ENCODE measurements at places on chromosomes 3 and 15.
A peak's percentile ranks its signal among the peaks of the same experiment; 100 is the strongest.

- no peak for DNase-seq
Observed at GRCh38 chr3:196557236-196557635, 11.1 kb downstream of the WDR53 start.

- DNase-seq = no peak
Observed at GRCh38 chr3:178420033-178420432, 116.2 kb upstream of the KCNMB2 start.

GRCh38 chr3:189995129-189995528 lies 125.6 kb downstream of the P3H2 start:
- DNase-seq = peak; percentile 80

GRCh38 chr15:78946493-78946892 lies 1.6 kb upstream of the CTSH start:
- DNase-seq = no peak

DNA sequence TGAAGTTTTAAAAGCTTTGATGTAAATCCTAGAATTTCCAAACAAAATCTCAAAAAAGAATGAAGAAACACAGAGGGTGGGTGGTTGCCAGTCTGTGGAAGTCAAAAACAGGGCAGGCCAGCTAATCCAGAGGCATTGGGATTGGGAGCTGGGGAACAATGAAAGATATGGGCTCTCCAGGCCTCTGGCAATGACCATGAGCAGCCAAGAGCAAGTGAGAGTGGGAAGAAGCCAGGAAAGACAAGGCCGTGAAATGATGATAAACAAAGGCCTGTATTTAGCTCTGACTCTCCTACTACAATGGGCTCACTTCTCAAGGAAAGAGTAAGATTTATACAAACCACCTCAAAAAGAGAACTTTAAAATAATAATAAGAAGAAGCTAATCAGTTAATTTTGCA lies 248.5 kb downstream of the ZMAT3 start:
- DNase-seq = no peak

DNA sequence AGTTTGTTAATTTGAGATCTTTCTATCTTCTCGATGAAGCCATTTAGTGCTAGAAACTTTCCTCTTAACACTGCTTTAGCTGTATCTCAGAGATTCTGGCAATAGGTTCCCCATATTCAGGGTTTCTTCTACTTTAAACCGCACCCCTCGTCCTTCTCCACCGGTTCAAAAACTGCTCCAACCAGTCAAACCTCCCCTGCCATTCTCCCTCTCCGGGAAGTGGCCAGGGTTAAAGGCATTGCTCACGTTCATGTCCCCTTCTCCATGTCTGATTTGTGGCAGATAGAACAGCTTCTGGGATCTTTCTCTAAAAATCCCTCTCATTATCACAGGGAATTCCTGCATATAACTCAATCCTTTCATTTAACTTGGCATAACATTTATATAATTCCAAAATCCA lies 14.4 kb downstream of the ALDH1L1 start:
- DNase-seq = no peak

GRCh38 chr15:61824291-61824690 lies 236.0 kb downstream of the VPS13C start:
- no peak for DNase-seq

DNA sequence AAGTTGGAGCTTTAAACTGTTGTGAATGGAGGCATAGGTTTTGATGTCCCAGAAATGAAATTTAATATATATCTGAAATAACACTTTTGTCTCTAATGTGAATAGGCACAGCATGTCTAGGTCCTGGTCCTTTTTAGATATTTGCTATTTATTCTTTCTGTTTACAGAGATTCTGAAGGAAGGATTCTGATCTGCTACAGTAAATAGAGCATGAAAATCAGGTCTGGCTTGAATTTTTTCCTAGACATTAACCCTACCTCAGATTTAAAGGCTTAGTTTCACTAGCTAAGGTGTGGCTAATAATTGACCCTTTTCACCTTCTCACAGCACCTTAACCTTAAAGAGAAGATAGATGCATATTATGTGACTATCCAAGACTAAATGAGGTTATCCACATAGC lies 48.0 kb upstream of the SYNPR start:
- no peak for DNase-seq

DNA sequence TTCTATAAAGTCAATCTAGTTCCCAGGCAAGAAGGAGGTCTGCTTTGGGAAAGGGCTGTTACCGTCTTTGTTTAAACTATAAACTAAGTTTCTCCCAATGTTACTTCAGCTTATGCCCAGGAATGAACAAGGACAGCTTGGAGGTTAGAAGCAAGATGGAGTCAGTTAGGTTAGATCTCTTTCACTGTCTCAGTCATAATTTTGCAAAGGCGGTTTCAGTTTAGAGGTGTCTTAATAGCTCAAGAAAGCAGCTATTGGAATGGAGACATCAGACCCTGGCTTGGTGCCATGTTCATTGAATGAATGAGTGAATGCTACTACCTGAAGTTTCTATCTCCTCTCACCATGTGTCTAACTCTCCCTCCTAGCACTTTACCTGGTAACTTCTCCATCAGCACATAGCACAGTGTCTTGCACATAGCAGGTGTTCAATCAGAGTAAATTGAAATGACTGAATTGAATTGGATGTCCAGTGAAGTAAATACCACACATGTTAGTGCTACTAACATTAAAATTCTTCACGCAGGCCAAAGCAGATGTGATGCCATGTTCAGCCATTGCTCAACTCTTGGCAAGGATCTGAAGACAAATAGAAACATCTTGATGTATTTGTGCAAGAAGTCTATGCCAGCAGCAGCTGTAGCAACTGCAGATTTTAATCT lies 28.2 kb downstream of the CLEC3B start:
- DNase-seq = peak; percentile 76

- DNase-seq = peak; percentile 62
Observed at GRCh38 chr3:30319713-30320112, 286.7 kb upstream of the TGFBR2 start.

- DNase-seq = no peak
Observed at GRCh38 chr15:65381445-65382145, 3.8 kb upstream of the IGDCC3 start.

DNA sequence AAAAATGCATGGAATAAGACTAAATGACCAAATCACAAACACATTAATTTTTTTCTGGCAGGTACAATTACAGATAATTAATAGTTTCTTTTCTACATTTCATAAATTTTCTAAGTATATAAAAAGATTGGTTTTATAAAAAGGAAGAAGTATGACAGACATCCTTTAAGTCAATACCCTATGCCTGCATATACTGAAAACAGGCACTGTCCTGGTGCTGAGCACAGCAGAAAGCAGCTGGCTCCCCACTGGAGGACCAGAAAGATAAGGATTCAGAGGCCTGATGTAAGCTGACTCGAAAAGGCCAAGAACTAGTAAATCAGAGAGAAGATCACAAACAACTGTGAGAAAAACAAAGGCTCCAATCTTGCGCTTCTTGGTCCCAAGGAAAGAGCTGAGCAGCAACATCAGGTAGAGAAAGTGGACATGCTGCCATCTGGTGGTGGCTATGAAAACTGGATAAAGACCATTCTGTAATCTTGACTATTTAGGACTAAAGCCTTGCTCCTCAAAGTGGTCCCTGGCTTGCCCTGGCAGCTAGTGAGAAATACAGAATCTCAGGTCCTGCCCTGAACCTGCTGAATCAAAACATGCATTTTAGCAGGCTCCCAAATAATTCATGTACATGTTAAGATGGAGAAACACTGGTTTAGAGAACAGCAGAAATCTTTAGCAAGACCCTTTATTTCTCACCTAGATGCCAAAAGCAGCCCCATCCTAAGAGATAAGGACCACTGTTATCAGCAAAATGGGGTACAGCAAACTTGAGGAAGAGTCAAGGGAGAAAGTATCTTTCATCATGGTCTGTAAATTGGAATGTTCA lies 76.0 kb downstream of the TRANK1 start:
- peak; percentile 58 for DNase-seq

DNA sequence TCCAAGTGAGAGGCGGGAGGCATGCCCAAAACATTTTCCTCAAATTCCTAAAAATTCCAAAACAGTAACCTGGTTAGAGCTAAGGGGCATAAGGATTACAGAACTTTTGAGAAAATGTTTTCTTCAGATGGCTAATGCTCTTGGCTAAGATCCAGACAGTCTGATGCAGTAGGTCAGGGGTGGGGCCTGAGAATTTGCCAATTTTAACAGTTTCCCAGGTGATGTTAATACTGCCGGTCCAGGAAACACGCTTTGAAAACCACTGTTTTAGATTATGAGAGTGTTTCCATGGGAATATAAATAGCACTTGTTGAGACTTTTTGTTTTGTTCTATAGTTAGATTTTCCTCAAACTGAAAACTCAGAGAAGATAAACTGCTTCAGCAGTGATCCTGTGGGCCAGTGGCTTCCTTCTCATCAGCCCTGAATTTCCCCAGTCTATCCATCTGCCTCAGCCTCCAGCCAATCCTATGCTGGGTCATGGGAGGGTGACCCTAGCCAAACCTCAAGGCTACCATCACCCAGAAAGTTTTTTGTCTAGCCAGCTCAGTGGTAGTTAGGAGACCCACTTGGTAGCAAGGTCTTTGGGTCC lies 71.6 kb upstream of the ACP3 start:
- no peak for DNase-seq

- DNase-seq = no peak
Observed at GRCh38 chr15:92960996-92961681, 61.0 kb downstream of the CHD2 start.

GRCh38 chr15:85408270-85408746 lies 27.9 kb downstream of the AKAP13 start:
- no peak for DNase-seq
